HT1080 (cell line): ENCODE measurements at places on chromosomes 1 and 21. TPM values are rescaled to one million over a fixed set of nuclear protein-coding genes. Genes with fewer than 3 reads are reported as not detected.

GRCh38 chr1:161198194-161198896, 509 bp downstream of the ADAMTS4 start:
- no peak for DNase-seq

- DNase-seq, result peak; percentile 65
These were observed 25.1 kb downstream of the NENF start for GRCh38 chr1:212457740-212458338.

GRCh38 chr1:30853350-30853749, 55.2 kb downstream of the SDC3 start:
- no peak for DNase-seq

DNA sequence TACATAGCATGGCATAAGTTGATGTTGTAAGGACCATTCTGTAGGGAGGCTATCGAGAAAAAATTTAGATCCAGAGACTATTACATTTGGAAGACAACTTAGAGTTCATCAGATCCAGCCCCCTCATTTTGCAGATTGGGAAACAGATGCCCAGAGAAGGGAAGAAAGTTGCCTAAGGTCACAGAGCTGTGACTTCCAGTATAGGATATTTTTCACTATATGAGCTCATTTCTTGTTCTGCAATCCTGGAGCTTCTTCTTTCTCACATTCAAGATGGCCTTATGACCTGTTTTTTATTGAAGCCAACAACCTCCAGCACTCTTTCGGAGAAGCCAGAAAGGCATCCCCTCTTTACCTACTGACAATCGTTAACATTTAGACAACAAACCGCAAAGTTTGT, 421.8 kb upstream of the PLXNA2 start:
- DNase-seq, result no peak

The WRAP73 gene
- 57.7 and 64.5 TPM in 2 replicates for total RNA-seq

The SPRR2G gene
- not detected in 2 replicates for total RNA-seq

DNA sequence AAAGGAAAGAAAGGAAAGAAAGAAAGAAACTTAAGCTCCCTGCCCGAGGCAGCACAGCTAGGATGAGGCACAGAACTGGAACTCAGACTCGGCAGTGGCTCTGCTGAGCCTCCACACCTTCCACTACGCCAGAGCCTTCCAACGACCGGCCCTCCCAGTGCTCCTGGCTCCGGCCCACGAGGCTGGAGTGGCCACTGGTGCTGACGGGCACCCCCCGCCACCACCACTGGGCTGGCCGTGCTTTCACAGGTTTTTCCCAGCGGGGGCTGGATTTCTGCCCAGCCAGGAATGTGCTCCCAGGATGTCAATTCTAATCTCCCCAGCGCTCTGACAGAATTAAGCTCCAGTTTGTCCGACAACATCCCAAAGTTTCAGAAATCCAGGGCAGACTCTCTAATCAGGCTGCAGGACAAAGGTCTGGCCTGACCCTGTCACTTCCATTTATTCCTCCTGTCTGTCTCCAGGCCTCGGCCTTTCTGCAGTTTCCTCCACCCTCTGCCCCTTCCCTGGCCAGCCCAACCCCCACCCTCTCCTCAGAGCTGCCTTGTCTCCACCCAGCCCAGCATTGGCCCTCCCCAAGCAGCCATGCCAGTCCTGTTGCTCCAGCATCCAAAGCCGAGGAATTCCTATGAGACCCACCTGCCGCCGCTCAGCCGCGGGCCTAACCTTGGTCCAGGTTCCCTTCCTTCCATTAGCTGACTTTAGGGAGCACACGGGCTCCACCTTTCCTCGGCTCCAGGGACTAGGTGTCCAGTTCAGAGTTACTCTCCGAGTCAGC, 81.9 kb downstream of the CASZ1 start:
- DNase-seq, result no peak

The FMO1 gene
- not detected in 2 replicates for total RNA-seq

The CCDC27 gene
- total RNA-seq, result not detected in 2 replicates

- DNase-seq, result peak; percentile 20
These were observed 469.5 kb downstream of the MATN1 start for GRCh38 chr1:30253807-30254440.

- DNase-seq, result no peak
These were observed 139.6 kb downstream of the PLPP3 start for GRCh38 chr1:56439610-56440264.

DNA sequence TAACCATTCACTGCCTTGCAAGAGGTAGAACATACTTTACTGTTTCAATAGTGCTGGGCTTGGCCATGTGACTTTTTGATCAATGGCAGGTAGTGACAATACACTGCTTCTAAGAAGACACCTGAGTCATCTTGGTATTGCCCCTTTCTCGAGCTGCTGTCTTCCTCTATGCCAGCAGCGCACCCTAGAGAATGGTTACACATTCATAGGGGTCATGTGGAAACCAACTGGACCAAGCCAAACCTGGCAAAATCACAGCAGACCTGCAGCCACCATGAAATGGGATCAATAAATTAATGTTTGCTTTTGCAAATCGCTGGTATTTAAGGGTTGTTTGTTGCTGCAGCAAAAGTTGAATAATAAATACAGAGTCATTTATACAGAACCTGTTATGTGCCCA, 122.3 kb downstream of the GRIK1 start:
- DNase-seq, result no peak

GRCh38 chr1:107593501-107594209, 371.3 kb downstream of the VAV3 start:
- peak; percentile 2 for DNase-seq

GRCh38 chr1:67711855-67712212, 26.8 kb downstream of the GADD45A start:
- DNase-seq, result no peak

GRCh38 chr1:221444346-221444745, 297.5 kb downstream of the DUSP10 start:
- no peak for DNase-seq

- DNase-seq, result no peak
These were observed 572 bp downstream of the ATP1B1 start for GRCh38 chr1:169106921-169107602.

The AP4B1 gene
- total RNA-seq, result 18.0 and 20.8 TPM in 2 replicates

The SLFNL1 gene
- total RNA-seq, result 0.17 TPM in 1 of 2 replicates, not detected in the other

The FAM72B gene
- total RNA-seq, result 13.8 and 16.0 TPM in 2 replicates

- no peak for DNase-seq
These were observed 11.5 kb downstream of the AK2 start for GRCh38 chr1:33025180-33025569.

The IL20 gene
- total RNA-seq, result not detected in 2 replicates

DNA sequence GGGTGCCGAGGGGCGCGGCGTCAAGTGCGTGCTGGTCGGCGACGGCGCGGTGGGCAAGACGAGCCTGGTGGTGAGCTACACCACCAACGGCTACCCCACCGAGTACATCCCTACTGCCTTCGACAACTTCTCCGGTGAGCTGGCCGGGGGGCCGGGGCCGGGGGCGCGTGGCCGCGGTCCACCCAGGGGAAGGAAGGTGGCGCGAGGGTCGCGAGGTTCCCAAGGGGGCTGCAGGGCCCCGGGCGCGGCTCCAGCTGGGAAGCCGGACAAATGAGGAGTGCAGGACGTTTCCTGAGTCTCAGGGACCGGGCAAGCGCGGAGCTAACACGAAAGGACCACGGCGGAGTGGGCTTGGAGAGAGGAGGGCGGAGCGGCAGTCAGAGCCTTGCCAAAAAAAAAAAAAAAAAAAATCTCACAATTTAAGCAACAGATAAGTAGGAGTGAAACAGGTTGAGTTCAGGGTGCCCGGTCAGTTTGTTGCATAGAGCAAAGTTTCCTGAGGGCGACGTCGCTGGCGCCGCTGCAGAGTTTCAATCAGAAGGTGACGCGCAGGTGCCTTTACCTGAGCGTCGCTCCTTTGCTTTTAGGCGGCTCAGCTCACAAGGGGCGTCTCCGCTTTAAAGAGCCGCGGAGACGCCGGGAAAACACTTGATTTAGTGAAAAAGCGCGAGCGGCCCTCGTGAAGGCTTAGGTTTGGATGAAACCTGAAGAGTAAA, 750 bp downstream of the RHOU start:
- no peak for DNase-seq
